ENCODE measurements at places on chromosomes 11 and 22.

DNA sequence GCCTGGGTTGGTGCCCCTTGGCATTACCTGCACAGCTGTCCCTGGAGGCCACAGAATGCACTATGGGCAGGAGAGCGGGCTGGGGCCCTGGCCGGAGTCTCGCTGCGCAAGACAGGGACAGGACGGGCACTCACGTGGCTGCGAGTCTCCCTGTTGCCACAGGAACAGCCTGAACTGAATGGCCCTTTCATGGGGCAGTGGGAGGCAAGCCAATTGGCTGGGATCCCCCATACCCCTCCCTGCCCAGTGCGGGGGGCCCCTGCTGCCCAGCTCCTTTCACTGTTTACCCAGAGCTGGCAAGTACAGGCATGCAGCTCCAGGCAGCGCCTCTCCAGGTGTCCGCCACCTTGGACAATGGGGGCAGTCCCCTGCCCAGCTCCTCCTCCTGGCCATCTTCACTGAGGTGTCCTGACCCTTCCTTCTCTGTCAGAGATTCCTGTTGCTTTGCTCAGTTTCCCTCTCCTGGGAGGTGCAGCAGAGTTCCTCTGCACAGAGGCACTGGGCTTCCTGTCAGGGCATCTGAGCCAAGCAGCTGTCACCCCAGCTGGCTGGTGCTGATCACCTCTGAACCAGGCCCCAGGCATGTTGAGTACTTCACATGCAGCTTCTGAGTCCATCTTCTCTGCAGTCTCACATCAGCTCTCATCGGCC lies 5.2 kb downstream of the USP2 start:
- no peak for DNase-seq

DNA sequence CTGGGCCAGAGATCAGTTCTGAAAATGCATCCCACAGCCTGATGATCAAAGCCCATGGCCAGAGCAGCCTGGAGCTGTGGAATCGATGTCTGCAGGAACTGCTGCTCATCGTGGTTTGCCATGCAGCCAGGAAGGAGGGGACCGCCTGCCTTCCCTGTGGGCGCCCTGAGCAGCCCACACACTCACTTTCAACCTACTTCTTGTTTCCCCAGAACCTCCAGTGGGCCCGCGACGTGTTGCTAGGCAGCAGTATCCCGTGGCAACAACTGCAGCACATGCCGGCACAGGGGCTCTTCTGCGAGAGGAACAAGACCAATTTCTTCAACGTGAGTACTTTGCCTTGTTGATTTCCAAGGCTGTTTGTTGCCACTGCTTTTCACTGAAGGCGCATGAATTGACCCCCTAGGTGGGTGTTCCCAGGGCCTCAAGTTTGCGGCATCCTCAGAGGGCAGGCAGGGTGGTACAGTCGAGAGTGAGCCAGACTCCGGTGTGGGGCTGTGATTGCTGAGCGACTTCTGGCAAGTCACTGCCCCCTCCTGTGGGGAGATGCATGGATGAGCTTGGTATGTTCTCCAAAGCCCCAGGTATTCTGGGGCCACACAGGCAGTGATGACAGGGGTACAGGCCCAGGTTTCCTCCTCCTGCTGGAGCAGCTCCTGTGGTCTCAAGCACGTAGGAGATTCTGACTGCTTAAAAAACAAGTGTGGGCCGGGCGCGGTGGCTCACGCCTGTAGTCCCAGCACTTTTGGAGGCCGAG lies 47.0 kb upstream of the SUSD2 start:
- DNase-seq = no peak

DNA sequence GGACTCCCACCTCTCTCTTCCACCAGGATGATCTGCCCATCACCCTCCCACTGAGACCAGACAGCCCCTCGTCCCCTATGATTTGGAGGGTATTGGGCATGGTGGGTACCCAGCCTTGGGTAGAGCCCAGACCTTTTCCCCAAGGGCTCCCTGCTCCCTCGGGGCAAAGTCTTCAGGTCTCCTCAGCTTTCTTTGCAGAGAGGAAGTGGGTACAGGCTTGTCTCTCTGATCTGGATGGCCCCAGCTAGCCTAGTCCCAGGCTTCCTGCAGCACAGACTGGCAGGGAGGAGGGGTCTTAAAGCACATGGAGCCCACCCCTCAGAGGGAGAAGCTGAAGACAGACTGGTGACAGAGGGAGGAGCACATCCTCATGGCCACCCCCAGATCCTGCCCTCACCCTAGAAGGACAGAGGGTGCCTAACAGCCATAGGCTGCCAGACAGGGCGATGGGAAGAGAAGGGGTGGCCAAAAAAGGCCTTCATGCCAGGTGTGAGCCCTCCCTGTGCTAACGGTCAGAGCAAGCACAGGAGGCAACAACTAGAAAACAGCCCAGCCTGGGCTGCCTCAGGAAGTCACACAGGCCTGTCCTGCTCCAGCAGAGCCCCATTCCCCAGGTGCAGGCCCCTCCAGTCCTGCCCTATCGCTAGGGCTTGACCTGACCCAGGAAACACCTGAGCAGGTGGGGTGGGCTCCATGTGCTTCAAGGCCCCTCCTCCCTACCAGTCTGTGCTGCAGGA lies 30.4 kb downstream of the SLC22A12 start:
- no peak for DNase-seq

- no peak for DNase-seq
Observed at GRCh38 chr22:23225724-23226496, 45.6 kb downstream of the BCR start.

- DNase-seq = no peak
Observed at GRCh38 chr11:124890683-124891372, 6.8 kb downstream of the ROBO4 start.
